ENCODE measurements at places on chromosomes 2 and 18.

DNA sequence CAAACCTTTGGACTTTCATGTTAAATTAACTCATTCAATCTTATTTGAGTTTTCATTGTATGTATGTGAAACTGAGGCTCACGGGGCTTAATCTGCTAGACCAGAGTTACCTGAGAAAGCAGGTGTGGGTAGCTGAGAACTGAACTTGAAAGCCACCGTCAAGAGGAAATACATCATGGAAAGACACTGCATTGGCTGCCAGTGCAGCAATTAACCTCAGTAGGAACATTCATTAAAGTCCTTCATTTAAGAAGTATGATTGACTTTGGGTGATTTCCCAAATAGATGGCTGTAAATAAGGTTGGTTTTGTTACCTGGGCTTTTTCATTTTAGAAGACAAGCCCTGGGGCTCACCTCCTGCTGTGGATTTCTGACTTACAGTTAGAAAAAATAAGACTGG, 36.5 kb upstream of the MGAT5 start:
- DNase-seq, result no peak

DNA sequence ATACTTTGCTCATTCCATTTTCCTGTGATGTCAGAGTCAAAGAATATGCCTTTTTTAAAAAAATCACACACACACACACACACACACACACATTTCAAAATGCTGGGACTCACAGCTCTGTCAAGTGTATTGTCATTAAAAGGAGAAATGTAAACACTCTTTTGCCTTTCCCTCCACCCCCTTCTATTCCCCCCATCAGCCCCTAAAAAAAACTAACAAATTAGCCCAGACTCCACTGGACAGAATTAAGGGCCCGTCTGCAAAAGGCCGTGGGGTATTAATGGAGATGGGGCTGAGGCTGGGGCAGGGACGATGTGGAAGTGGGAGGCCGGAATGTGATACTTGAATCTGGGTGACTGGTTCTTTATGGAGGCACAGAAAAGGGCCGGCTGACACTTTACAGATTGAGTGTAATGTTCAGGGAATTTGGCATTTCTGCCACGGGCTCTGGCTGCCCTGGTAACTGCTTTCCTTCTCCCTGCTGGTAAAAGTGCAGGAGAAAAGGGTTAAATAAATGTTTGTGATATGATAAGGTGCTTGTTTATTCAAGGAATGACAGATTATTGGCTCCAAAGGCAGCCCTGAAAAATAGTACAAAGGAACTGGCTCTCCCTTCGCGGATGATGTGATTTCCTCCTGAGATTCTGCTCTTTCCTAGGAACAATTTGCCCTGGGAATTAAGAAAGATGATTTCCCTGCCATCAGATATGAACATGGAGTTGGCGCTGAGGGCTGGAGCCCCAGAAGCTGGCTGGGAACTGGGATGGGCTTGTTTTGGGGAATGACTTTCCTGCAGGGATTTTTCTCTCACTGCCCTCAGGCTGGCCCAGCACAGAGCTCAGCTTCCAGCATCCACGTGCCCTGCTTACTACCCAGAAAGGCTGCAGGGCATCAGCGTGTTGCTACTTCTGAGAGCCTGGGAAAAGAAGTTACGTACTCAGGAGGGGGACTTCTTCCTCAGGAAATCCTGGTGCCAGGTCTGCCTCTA, 52.8 kb upstream of the CTAGE1 start:
- no peak for DNase-seq

- no peak for DNase-seq
Measured at GRCh38 chr2:3487028-3487425, 32.3 kb downstream of the ADI1 start.

DNA sequence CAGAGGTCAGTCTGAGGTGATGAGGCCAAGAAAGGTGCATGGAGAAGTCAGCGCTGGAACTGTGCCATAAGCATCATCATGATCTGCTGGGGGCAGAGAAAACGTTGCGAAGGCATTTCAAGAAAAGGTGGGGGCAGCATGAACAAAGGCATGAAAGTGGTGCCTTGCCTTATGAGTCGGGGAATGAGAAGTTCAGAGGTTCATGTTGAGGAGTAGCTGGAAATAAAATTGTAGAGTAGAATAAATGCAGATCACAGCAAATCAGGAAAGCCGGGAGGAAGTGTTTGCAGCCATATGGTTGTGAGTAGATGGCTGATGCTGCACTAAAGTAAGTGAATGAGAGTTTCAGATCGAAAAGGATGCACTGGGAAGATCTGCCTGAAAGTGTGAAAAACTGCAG, 72.1 kb upstream of the ARL5A start:
- DNase-seq, result no peak

GRCh38 chr18:77124452-77124922, 8.1 kb downstream of the MBP start:
- DNase-seq, result peak; percentile 32

DNA sequence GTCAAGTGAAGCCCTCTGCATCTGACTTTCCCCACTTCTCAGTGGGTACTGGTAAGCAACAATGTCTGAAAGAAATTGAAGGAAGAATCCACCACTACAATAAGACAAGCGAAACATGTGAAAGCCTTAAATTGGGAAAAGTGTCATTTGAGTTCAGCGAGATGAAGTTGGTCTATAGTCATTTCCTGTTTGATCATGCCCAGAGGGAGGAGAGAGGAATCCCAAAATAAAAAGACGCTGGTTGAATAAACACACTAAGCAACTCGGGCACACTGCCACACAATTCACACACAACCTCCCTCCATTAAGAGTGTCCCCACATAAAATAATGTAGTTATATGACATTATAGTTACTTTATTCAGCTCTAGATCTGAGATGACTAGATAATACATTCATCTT, 166.1 kb downstream of the CBLN2 start:
- DNase-seq, result no peak

- DNase-seq, result no peak
Measured at GRCh38 chr2:36466135-36466534, 110.6 kb downstream of the CRIM1 start.

DNA sequence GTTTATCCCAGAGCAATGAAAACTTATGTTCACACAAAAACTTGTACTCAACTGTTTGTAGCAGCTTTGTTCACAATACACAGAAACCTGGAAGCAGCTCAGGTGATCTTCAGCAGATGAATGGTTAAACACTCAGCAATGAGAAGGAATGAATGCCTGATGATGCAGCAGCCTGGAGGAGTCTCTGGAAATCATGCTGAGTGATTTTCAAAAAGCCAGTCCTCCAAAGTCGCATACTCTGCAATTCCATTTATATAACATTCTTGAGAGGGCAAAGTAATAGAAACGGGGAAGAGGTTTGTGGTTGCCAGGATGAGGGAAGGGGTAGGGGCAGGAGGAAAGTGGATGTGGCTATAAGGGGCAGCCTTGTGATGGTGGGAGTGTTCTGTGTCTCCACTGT, 108.1 kb downstream of the CTIF start:
- no peak for DNase-seq

GRCh38 chr2:196915507-196916189, 10.9 kb downstream of the PGAP1 start:
- no peak for DNase-seq

DNA sequence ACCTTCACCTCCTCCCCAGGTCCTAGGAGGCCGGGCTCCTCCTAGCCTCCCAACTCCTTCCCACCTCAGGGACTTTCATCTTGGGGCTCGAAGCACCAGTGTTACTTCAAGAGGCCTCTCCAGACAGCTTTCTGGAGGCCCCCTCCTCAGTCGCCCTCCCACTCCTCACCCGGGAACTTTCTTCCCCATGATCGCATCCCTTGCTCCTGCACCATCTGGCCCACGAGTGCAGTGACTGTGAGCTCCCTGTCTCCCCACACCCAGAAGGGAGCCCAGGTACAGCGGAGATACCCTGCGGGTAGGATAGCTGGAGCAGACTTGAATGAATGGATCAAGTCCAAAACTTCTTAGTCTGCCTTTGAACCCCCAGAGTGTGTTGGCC, 6.1 kb downstream of the ERFE start:
- no peak for DNase-seq

- peak; percentile 67 for DNase-seq
Measured at GRCh38 chr18:75797046-75797445, 369.5 kb upstream of the SMIM21 start.

GRCh38 chr2:136015699-136016098, 30.3 kb upstream of the DARS1 start:
- DNase-seq, result no peak

- peak; percentile 34 for DNase-seq
Measured at GRCh38 chr2:79860228-79861058, 347.6 kb downstream of the CTNNA2 start.

DNA sequence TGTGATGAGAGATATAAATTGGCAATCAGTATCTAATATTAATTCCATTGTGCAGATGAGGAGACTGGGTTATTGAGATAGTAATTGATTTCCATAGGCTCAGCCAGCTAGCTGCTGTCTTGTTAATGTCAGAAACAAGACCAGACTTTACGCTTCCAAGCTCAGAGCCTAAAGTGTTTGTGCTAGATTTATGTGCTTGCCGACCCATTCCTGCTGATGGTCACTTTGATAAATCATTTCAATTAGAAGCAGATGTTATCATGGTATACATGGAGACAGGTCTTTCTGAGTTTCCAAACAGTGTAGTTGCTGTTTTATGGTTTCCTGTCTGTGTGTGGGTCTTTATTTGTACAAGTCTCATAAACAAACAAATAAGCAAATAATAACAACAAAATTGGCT, 92.8 kb downstream of the AQP4 start:
- DNase-seq, result no peak

GRCh38 chr2:220096406-220096805, 469.0 kb downstream of the SLC4A3 start:
- DNase-seq, result no peak

- DNase-seq, result no peak
Measured at GRCh38 chr2:241417626-241418025, 61.5 kb downstream of the FARP2 start.

DNA sequence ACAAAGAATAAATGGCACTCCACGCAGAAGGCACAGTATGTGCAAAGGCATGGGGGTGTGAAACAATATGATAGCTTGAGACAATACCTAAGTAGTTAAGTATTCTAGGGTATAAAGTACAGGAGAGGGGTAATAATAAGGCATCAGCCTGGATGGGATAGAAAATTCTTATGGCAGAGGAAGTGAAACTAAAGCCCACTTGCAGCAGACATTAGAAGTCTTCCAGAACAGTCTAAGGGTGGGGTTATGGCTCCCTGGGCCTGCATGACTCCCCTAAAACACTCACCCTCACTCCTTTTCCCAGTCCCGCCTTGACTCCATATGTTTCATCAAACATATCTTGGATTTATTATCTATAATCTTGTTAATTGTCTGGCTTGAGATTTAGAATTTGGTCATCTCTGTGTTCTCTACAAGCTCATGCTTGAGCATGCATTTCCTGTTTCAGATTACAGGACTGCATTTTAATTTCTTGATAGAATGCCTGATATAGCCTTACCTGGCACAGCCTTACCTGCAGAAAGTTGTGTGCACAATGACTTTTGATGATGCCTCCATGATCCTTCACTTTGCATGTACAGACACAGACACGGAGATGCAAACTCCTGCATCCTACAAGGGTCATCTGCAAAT, 28.5 kb upstream of the TMBIM1 start:
- peak; percentile 51 for DNase-seq

DNA sequence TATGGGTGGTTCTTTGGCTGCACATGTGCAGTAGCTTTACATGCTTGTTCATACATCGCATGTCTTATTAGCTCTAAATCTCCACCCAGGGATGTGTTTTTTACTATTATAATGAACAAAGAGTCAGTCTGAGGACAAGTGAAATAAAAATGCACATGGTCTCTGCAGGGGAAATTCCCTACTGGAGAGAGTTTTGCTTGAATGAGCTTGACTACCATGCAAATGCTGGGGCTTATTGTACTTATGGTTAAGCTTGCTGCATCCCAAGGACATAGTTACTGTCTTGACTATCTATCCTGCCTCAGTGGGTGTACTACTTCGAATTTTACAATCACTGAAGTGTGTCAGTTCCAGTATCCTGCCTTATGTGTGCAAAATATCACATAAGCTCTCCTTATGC, 362.7 kb downstream of the TDRD15 start:
- DNase-seq, result no peak

DNA sequence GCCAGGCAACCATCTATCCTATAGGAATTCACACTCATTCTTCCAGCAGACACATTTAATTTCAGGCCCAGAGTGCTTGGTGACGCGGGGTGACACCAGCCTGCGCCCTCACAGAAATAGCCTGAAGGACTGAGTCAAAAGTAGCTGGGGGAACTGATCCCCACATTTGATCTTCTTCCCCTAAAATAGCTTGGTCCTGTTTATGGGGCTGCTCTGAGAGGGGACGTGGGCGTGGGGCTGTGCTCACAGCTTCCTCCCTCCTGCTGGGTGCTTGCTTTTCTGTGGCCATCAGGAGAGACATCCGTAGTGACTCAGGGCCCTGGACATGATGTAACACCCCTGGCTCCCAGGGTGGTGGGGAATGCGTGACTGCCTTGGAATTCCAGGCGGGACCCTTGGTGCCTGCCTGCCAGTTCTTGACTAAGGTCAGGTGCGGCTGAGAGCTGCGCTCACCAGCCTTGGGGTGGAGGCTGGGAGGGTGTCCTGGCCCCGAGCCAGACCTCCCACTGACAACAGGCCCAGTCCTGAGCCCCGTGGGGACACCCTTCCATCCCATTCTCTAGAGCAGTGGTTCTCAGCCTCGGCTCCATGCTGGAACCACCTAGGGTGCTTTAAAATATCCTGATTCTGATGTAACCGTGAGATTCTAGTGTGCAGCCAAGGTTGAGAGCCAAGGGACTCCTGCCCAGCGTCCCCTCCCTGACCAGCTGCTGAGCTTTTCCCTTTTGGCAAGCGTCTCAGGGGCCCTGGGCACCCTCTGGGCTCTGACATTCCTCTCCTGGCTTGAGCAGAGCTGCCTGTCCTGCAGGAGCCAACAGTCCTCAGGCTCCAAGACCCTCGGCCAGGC, 47.4 kb upstream of the SMAD7 start:
- DNase-seq, result peak; percentile 75

- no peak for DNase-seq
Measured at GRCh38 chr2:219560893-219561178, 10.5 kb downstream of the OBSL1 start.

DNA sequence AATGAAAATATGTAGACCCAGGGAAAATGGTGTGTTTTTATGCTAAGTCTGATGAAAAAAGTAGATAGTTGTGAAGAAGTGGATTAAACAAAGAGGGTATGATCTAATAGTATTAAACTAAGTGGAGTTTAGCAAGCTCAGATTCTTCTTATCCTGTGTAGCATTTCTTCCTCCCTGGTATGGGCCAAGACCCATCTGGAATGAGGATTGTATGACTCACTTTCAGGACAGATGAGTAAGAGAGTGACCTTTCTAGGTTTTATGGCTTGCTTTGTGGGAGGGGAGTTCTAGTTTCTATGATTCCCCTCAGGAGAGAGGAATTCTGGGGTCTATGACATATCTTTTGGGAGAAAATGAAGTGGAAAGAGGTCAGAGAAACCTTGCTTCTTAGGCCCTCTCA, 550.1 kb downstream of the SPAG16 start:
- no peak for DNase-seq

- no peak for DNase-seq
Measured at GRCh38 chr2:194566907-194567660, 1089.9 kb upstream of the SLC39A10 start.

- no peak for DNase-seq
Measured at GRCh38 chr2:54088191-54088634, 27.2 kb upstream of the ACYP2 start.

- DNase-seq, result no peak
Measured at GRCh38 chr2:183070942-183071844, 7.4 kb upstream of the DUSP19 start.

Data from MV-4-11 (cell line).